ENCODE measurements at places on chromosomes 4 and X. TPM values are rescaled to one million over a fixed set of nuclear protein-coding genes. Genes with fewer than 3 reads are reported as not detected.

DMP1 gene
- total RNA-seq, result not detected

STK32B gene
- total RNA-seq, result not detected

SERTM2 gene
- not detected for total RNA-seq

- no peaks in the 10 kb centered on the region for H3K4me1 ChIP-seq
- no peak overlapping the region for H3K27ac ChIP-seq
- H3K4me3 ChIP-seq, result no peak overlapping the region
- no peaks in the 10 kb centered on the region for H3K36me3 ChIP-seq
- no peak for DNase-seq
- no peaks in the 10 kb centered on the region for H3K27me3 ChIP-seq
Observed at GRCh38 chr4:99323756-99324155, 2.6 kb upstream of the ADH1B start.

- H3K36me3 ChIP-seq, result no peaks in the 10 kb centered on the region
- H3K4me3 ChIP-seq, result no peak overlapping the region
- no peaks in the 10 kb centered on the region for H3K27me3 ChIP-seq
- H3K27ac ChIP-seq, result no peak overlapping the region
- no peaks in the 10 kb centered on the region for H3K4me1 ChIP-seq
Observed at GRCh38 chr4:60682901-60683300, 517.2 kb upstream of the ADGRL3 start.

DNA sequence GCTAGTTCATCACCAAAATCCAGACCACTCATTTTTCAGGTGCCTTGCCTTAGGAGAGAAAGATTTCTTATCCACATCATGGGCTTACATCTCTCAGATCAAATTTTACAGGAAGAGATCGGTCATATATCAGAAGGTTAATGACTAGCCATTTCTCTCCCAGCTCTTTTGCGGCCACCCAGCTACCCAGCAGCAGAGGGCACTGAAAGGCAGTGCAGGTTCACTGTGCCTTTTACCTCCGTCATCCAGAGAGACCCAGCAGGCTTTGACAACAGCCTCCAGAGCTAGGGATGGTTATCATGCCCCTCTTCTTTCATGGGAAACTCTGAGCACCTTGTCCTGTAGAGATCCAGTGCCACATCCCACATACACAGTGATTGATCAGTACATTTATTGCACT is 384.8 kb downstream of the AFF2 start:
- H3K27ac ChIP-seq, result no peak overlapping the region
- no peak for DNase-seq
- no peaks in the 10 kb centered on the region for H3K27me3 ChIP-seq
- no peak overlapping the region for H3K4me3 ChIP-seq

DNA sequence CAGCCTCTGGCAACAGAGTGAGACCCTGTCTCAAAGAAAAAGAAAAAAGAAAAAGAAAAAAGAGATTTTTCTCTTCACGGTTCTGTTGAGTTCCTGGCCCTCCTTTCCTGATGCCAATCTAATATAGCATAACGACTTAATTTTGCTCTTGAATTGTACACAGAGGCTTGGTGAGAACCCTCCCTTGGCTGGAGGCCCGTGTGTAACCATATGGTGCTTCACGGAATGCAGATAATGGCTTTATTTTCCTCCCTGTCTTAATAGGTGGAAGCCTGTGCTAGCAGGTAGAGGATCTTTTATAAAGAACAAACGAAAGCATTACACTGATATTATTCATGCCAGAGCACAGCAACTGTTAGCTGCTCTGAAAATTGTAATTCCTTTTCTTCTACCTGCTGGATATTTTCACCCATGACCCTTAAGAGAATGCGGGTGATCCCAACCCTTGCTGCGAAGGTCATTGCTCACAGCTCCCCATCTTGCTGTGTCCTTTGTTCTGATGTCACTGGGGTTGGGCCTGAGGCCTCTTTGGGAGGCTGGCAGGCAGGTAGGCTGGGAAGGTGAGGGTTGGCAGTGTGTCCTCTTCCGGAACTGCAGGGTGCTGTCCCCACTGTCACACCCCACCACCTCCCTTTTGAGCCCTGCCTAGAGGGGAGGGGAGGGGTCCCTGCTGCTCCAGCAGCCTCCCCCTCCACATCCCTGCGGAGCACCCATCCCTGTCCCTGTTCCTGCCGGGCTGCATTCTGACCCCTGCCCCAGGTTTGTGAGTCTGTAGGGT is 83.8 kb upstream of the STOX2 start:
- no peak overlapping the region for H3K27ac ChIP-seq
- no peak overlapping the region for H3K4me3 ChIP-seq
- H3K36me3 ChIP-seq, result no peaks in the 10 kb centered on the region
- DNase-seq, result no peak
- H3K4me1 ChIP-seq, result no peaks in the 10 kb centered on the region
- no peaks in the 10 kb centered on the region for H3K27me3 ChIP-seq

DNA sequence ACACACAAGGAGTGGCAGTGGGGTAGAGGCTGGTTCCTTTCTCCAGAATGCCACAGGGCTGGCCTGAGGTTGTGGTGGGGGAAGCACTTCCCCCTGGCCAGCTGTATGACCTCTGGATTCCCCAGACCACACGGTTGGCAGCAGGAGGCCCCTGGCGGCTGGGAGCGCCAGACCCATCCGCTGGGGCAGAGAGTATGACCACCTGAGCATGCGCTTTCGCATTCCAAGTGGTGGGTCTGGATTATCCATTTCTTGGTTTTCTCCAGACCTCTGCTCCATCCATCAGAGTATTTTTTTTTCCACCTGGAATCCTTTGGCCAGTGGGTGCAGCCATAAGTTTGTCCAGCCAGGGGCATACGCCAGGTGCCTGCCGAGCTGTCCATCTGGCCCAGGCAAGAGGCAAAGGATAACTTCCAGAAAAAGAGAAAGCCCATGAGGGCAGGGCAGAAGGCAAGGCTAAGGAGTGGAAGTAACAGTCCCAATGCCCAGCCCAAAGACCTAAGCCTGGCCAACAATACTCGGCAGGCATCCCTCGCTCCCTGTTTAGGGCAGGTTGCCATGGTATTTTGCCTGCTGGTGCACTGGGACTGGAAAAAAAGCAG is 39.3 kb downstream of the NHSL2 start:
- no peak for DNase-seq
- no peak overlapping the region for H3K4me3 ChIP-seq
- no peaks in the 10 kb centered on the region for H3K27me3 ChIP-seq
- H3K27ac ChIP-seq, result no peak overlapping the region

DNA sequence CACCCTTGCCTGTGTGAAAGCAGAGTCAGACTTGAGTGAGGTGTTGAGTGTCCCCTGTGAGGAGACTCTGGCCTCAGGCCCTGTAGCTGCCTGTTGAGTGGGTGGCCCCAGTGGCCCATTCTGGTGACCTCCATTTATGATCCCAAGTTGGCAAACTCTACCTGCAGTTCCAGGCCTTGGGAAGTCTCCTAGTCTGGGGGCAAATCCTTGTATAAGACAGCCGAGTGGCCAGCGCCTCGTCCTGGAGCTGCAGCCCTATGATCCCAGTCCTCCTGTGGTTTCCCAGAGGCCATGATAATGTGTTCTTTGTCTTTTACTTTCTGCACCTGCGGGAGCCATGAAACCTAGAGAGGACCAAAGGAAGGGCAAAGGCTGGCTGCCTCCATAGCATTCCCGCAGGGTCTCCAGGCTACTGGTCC is 58.7 kb downstream of the NBDY start:
- H3K36me3 ChIP-seq, result no peaks in the 10 kb centered on the region
- H3K4me3 ChIP-seq, result no peak overlapping the region
- H3K4me1 ChIP-seq, result no peaks in the 10 kb centered on the region
- H3K27me3 ChIP-seq, result no peaks in the 10 kb centered on the region
- H3K27ac ChIP-seq, result no peak overlapping the region

DNA sequence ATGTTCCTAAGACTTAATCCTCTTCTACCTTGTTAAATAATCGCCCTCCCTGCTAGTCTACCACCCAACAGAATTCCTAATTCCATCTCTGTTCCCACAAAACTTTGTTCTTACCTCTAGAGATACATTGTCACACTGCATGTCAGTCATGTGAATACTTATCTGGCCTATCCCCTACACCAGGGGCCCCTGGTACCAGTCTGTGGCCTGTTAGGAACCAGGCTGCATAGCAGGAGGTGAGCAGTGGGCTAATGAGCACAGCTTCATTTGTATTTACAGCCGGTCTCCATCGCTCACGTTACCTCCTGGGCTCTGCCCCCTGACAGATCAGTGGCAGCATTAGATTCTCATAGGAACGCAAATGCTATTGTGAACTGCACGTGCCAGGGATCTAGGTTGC is 73.9 kb downstream of the APBB2 start:
- no peak overlapping the region for H3K4me3 ChIP-seq
- H3K4me1 ChIP-seq, result no peaks in the 10 kb centered on the region
- H3K27ac ChIP-seq, result no peak overlapping the region
- no peaks in the 10 kb centered on the region for H3K36me3 ChIP-seq

DNA sequence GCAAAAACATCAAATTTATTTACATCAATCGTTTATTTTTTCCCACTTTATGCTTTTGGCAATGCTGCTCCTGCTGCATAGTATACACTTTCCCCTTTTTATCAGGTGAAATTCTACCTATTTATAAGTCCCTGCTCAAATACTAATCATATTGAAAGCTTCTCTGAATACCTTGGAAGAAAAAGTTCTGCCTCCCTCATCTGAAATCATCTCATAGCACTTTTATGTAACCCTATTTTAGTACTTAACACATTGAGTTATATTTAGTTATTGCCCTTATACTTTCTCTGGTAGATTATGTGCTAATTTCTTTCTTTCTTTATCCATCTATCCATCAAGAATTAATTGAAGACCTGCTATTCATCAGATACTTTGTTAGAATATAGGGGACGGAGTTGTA is 1.1 kb upstream of the WDR17 start:
- H3K4me3 ChIP-seq, result no peak overlapping the region
- H3K4me1 ChIP-seq, result peaks cover 6% of the 10 kb centered on the region
- H3K27me3 ChIP-seq, result no peaks in the 10 kb centered on the region

DNA sequence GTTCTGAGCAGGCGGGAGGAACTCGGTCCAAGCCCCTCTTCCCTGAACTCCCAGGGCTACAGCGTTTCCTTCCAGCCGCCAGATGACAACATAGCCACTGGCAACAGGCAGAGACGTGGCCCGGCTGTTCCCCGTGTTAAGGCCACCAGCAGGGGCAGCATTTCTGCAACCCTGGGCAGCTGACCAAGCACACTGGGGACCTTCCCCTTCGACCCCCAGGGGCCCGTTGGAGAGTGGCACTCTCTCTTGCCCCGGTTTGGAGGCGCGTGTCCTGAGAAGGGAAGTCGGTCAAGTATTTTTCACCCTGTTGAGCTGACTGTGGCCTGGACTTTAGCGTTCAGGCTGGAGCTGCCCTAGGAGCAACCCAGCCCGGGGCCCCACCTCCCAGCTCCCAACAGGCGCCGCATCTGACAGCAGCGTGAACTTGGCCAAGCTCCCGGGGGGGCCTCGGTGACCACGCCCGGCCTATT is 37.6 kb downstream of the ZBTB49 start:
- H3K27me3 ChIP-seq, result no peaks in the 10 kb centered on the region
- DNase-seq, result no peak
- H3K36me3 ChIP-seq, result no peaks in the 10 kb centered on the region
- no peak overlapping the region for H3K4me3 ChIP-seq

Measured in CD8-positive, alpha-beta memory T cell (primary cell).